ENCODE measurements at places on chromosomes 1 and 21. TPM values are rescaled to one million over a fixed set of nuclear protein-coding genes. Genes with fewer than 3 reads are reported as not detected.

Gene TESK2
- total RNA-seq: 0.23 TPM

Gene CELSR2
- total RNA-seq: 5.5 TPM

Gene OR2T11
- total RNA-seq: not detected

Gene MCOLN2
- 2.3 TPM for total RNA-seq

Gene C1QTNF12
- total RNA-seq: 1.7 TPM

Gene CGN
- 1.8 TPM for total RNA-seq

Gene EXTL2
- 6.9 TPM for total RNA-seq

Gene GJA9
- not detected for total RNA-seq

Gene KIF26B
- total RNA-seq: 0.04 TPM

Gene TUFT1
- 9.2 TPM for total RNA-seq

Gene TIPRL
- 34.2 TPM for total RNA-seq

Gene HRNR
- not detected for total RNA-seq

Gene DNAJC6
- 7.1 TPM for total RNA-seq

Gene LAD1
- total RNA-seq: 1.0 TPM

Gene C1orf226
- total RNA-seq: 1.2 TPM
